Activated naive CD8-positive, alpha-beta T cell treated with anti-CD3 and anti-CD28 coated beads, Interleukin-2, amount 50 U/mL, for 16 hours (primary cell): ENCODE measurements at places on chromosomes 3 and 15.

GRCh38 chr3:71251156-71251775 is 332.3 kb downstream of the FOXP1 start:
- no peak for DNase-seq

DNA sequence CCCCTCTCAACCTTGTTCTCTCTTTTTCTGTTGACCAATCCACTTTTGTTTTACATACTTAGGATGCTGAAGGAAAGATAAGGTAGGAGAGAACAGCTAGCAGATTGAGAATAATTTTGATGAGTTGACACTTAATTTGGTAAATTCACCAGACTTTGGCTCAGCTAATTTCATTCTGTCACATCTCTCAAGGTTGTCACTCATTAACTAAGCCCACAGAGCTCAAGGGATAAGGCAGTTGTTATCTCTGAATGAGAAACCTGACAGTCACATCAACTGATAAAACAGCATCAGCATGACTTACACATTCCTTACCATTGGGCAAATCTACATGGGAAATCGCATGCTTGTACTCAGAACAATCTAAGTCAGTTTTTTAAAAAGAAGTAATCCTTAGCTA is 591.4 kb downstream of the NLGN1 start:
- DNase-seq: no peak

DNA sequence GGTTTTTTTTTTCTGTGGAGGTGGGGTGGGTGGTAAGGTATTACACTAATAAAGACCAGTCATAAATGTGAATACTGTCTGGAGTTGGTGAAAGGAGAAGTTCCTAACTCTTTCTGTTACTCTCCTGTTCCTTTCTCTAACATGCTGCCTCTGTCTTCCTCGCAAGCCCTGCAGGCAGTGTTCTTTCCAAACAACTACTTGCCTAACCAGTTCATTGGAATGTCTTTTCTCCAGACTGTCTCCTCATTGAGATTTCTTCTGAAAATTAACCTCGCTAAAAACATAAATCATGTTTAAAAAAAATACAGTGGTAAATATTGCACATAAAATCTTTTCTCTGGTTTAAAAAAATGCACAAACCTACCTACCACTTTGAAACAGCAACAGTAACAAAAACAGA is 135.2 kb downstream of the TP63 start:
- no peak for DNase-seq

GRCh38 chr3:31622636-31623288 is 90.0 kb downstream of the STT3B start:
- no peak for DNase-seq

- DNase-seq: no peak
These were observed 8.2 kb downstream of the GOLIM4 start for GRCh38 chr3:168087539-168087938.

DNA sequence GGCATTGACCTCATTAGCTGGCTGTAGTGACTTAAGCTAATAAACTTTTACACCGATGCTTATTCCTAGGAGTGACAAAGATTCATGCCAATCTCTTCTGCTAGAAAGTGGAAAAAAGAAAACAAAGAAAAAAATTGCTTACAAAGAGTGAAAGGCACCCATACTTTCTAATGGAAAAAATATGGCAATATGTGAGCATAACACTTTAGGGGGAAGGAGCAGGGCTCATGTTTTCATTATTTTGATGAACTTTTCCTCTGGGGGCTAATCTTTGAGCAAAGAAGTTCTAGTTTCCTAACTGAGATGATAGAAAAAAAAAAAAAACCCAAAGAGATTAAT is 94.8 kb upstream of the THRB start:
- no peak for DNase-seq

- DNase-seq: no peak
These were observed 47.7 kb downstream of the TUSC7 start for GRCh38 chr3:116757315-116757714.

DNA sequence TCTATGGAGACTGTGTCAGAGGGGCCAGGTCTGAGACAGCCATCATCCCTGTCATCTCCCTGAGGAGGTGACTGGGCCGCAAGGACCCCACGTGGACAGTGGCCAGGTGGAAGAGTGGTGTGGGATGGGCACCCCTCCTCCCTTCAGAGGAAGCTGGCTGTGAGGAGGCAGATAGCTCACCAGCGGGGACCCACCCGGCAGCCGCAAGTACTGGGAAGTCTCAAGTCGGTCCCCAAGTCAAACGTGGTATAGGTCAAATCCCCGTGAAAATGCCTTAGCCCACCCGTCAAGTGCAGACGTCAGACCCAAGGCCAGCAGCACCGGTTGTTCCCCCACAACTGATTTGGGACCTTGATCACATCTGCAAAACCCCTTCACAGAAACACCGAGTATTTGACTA is 12.3 kb upstream of the KLF13 start:
- DNase-seq: no peak

GRCh38 chr15:57649138-57649537 is 57.4 kb upstream of the POLR2M start:
- DNase-seq: no peak

DNA sequence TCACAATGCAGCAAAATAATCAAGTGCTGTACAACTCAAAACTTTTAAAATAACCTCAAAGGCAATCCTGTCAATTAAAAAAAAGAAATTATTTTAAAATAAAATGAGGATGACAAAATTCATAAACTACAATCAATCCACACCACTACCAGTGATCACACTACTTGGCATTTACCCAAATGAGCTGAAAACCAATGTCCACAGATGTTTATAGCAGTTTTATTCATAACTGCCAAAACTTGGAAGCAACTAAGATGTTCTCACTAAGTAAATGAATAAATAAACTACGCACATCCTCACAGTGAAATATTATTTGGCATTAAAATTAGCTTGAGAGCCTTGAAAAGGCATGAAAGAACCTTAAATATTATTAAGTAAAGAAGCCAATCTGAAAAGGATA is 121.3 kb downstream of the STAG1 start:
- DNase-seq: no peak

DNA sequence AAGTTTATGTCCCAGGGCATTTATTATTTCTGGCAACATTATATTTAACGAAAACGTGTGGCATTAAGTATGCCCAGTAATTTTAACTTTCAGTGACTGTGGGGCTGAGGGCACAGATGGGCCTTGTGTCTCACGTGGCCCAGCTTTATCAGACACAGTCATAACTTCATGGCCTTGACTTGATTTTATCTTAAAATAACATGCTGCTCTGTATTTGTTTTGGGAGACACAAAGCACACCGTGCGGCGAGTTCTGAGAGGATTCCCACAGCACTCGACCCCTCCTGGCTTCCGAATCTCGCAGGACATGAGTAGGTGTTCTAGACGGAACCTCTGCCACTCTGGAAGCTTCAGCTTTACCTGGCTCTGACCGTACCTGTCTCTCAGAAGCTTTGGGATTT is 180.8 kb downstream of the ADAMTS17 start:
- DNase-seq: no peak

DNA sequence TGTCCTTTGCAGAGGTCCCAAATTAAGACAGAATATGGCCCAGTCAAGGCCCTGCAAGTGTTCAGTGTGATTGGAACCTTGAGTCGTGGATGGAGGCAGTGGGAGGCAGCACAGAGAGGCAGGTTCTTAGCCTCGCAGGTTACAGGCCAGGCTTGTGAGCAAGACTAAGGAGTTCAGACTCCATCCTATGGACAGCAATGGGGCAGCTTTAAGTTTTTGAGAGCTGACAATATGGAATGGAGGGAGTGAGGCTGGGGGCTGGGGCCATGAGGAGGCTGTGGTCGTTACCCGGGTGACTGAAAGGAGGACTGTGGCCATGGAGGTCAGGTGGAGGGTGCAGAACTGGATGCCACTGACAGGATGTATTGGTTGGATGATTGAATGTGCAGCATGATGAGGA is 74.1 kb upstream of the PRR23C start:
- DNase-seq: no peak

GRCh38 chr15:72911626-72912025 is 128.1 kb upstream of the ADPGK start:
- DNase-seq: no peak

GRCh38 chr3:38655708-38656300 is 6.3 kb upstream of the SCN5A start:
- DNase-seq: no peak

DNA sequence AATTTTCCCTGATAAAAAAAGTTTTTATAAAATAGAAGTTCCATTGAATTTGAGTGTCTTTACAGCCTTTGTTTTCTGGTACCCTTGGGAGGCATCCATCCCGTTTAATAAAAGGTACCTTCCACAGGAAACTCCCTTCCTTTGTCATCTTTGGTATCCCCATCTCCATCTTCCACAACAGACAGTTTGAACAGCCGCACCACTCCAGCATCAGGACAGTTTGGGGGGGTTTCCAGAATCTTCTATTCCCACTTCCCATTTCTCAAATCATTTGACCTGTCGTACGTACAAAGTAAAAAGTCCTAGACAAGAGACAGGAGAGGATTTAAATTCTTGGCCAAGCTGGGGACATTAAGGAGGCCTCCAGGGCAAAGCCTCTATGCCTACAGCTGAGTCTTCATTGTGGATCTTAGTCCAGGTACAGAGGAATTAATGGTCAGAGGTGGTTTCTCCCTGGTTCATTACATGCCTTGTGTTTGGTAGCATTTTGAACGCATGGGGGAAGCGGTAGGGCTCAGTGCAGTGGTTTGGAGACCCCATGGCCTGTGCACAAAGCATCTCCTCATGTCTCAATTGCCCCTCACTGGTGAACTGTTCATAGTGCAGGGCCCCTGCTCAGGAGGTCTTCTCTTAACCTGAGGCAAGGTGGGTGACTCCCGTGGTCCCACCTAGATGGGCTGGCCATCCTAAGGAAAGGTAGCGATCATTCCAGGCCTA is 19.4 kb upstream of the BCL2A1 start:
- no peak for DNase-seq
